ENCODE measurements at places on chromosomes 4 and X. TPM values are rescaled to one million over a fixed set of nuclear protein-coding genes. Genes with fewer than 3 reads are reported as not detected.
A peak's percentile ranks its signal among the peaks of the same experiment; 100 is the strongest.

DNA sequence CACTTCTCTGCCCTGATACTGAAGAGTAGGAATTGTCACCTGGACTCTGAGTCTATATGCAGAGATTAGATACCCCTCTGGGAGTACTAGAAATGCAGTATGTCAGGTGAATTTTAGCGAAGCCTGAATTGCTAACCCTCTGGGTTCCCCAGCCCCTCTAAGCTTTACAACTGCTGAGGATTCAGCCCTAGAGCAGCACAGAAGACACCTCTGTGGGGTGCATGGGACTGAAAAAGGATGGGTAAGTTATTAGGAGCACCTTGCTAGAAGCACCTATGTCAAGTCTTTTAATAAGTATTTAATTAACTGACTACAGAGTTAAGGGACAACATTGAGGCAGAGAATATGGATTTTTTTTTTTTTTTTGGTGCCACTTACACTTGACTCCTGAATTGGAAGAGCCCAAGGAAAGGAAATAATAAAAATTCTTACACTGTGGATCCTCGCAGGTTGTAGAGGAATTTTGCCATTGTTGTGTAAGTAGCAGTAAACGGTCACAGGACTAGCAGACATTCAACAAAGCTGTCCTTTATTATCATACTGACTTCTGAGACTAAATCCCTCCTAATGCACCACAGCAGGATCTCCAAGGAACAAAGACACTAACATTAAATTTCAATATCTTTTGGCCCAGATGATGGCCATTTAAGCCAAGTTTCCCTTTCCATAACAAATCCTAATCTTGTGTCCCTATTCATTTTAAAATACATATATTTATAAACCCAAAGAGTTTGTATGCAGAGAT, 253.2 kb downstream of the ANKRD50 start:
- no peak for DNase-seq

GRCh38 chr4:31417040-31417439, 696.9 kb downstream of the PCDH7 start:
- DNase-seq: no peak

DNA sequence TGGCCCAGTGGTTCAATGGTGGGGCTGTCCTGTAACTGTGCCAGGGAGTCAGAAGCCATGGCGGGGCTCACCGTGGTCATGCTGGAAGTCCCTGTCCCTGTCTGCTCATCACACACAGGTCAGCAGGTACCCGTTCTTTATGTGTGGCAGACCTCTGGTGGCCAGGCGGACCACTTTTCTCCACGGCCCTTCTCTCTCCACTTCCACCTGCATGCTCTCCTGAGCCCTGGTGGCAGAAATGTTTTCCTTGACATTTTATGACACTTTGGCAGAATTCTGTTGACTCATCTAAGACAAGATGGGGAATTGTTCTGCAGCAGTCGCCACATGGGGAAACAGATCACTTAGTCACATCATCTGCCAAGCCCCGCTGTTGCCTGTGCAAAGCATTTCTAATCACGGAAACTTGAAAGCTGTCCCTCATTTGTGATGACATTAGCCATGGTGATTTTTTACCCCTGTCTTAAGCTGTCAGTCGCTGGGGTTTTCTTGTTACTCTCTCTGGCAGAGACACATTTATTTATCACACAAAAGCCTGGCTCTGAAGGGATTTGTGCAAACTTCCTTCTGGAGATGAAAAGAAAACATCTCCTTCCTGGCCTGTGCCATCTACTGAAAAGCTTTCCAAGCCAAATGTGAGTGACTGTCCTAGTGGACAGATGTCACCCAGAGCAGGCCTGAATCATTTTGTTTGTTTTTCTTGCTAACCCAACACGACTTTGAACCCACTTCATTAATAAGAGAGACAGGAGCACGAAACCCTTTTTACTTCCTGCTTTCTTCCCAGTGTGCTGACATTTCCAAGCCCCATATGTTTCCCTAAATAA, 38.8 kb upstream of the STIM2 start:
- DNase-seq: no peak

GRCh38 chr4:26204911-26205370, 115.9 kb upstream of the RBPJ start:
- peak; percentile 60 for DNase-seq

- no peak for DNase-seq
Observed at GRCh38 chr4:11604821-11605220, 176.1 kb upstream of the HS3ST1 start.

DNA sequence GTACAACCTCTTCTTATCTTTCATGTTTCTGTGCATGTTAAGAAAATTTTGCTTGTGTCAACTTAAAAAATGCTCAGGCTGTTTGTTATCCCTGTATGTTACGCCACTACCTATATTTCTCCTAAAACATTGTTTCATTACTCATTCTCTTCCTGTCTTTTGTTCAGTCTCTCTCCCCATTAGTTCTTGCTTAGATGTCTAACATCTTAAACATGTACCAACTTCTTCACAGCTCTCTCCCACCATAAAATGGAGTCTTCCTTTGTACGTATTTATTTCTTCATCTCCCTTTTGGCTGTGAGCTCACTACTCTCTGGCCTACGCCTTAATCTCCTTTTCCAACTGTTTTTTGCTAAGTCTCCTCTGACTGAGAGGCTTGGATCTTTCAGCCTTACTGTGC, 36.4 kb downstream of the PCDH7 start:
- no peak for DNase-seq

DNA sequence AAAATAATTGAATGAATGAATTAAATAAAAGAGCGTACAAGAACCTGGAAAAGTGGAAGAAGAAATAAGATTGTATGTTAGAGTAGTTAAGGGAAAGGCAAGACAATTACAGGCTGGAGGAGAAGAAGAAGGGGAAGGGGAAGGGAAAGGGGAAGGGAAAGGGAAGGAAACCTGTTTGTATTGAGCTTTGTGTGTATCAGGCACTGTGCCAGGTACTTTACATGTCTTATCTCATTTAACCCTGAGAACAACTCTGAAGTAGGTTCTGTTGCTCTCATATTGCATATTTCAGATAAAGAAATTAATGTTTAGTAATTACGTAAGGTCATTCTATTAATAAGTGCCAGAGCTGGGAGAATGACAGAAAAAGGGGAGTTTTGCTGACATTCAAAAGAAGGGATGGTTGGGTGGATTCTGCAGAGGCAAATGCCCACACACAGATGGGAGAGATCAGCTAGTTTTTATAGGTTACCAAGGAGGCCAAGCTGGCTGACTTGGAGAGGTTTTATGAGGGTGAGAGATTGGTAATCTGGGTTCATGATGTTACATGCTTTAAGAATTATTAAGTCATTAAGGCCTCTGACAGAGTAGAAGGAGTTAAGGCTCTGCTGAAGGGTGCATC, 92.3 kb upstream of the LCORL start:
- no peak for DNase-seq

DNA sequence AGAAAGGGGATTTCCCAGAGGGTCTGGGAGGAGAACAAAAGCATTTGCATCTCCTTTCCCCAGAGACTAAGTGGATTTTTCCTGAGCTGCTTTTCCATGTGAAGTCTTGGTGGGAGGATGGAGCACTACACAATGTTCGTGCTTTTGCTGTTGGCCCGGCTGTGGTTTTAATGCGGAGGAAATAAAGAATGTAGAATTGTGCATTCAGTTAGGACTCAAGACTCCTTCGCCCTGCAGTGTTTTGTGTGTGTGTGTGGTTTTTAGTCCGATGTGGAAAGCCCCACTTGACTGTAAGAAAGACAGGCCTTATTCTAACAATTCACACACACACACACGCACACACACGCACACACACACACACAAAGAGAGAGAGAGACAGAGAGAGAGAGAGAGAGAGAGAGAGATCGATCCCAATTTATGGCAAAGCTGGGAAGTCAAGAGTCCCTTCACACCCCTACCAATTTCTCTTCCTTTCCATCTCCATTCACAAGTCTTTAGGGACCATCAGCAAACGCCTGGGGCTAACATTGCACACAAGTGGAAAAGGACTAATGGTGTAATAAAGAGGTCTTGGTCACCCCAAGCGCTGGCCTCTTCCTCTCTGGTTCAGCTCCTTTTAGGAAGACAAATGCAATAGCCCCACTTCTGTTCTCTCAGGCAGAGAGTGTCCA, 44.2 kb downstream of the CLDN34 start:
- no peak for DNase-seq

DNA sequence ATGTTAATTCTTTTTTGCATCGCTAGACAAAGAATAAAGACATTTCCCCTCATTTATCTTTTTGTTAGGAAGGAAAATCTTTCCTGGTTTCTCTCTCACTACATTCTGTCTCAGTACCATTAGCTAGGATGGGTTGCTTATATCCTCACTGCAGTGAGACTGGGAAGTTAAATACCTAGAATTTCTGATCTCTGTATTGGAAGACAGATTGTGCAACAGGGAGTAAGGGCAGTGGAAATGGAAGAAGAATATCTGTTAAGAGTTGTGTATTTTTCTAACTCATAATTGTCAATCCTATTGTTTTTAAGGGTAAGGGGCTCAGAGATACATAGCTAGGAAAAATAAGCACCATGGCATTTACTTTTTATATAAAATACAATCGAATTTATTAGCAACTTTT, 19.6 kb downstream of the PTPN13 start:
- DNase-seq: no peak

DNA sequence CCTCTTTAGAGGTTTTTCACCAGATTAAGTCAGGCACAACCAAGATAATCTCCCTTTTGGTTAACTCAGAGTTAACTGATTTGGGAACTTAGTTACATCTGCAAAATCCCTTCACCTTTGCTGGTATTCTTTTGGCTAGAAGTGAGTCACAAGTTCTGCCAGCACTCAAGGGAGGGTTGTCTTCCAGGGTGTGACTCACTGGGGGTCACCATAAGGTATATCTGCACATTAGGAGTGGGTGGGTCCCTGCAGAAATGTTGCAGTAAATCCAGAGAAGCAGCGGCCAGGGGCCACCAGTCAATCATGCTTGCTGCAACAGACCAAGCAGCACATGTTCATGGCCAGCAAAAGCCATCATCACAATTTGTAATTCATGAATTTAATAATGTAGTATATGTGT, 59.8 kb upstream of the MAML3 start:
- DNase-seq: no peak

GRCh38 chr4:56652196-56652595, 28.9 kb downstream of the HOPX start:
- no peak for DNase-seq

DNA sequence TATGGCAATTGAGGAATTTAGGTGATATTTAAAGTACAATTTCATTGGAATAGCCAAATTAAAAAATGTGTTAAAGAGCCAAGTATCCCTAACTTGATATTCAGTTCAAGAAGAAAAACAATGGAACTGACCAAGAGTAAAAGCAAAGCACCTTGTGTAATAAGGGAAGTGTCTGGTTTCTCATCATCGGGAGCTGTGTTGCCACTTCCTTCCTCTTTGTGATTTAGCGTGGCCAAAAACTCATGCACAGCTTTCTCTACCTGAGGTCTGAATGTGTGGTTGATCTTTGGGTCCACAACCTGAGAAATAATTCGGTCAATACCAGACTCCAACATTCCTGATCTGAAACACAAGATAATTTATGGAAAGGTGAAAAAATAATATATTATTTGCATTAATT, 12.4 kb downstream of the BOD1L1 start:
- DNase-seq: no peak

DNA sequence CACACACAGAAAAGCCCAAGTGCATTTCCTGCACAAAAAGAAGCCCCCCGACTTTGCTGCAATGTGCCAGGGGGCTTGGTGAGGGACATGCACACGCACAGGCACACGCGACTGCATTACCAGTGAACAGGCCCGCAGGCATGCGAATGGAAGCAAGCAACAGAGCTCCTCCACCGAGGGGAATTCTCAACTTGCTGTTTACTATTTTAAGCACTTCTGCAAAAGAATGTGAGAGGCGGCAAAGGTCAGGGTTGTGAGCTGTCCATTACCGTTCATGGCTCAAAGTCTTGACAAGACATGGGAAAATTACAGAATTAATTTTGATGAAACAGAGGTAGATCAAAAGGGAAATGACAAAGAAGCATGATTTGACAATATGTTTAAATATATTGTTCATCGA, 342.5 kb upstream of the NOCT start:
- DNase-seq: no peak

Gene COPS4
- 89.8 TPM for polyA plus RNA-seq

Gene MAGEE2
- polyA plus RNA-seq: not detected

Data from psoas muscle (tissue), 8 donors.